Osteoblast (primary cell): ENCODE measurements at places on chromosomes 16 and 17. TPM values are rescaled to one million over a fixed set of nuclear protein-coding genes. Genes with fewer than 3 reads are reported as not detected.
A peak's percentile ranks its signal among the peaks of the same experiment; 100 is the strongest.

The C17orf107 gene
- 4.0 and 5.3 TPM in 2 replicates for total RNA-seq

The IL34 gene
- 5.6 and 9.4 TPM in 2 replicates for total RNA-seq

GRCh38 chr16:84511180-84511800 is 6.8 kb upstream of the MEAK7 start:
- peaks cover 21% of the 10 kb centered on the region for H3K4me1 ChIP-seq
- no peaks in the 10 kb centered on the region for H3K36me3 ChIP-seq
- no peaks in the 10 kb centered on the region for H3K27me3 ChIP-seq

The DBNDD1 gene
- total RNA-seq = 0.29 and 1.1 TPM in 2 replicates

GRCh38 chr17:58873926-58874325 is 118.3 kb downstream of the PPM1E start:
- H3K27ac ChIP-seq = no peak overlapping the region
- no peak overlapping the region for H3K4me3 ChIP-seq
- no peak for DNase-seq
- no peaks in the 10 kb centered on the region for H3K36me3 ChIP-seq
- no peaks in the 10 kb centered on the region for H3K4me1 ChIP-seq

- no peak for DNase-seq
- no peak overlapping the region for H3K4me3 ChIP-seq
- no peaks in the 10 kb centered on the region for H3K4me1 ChIP-seq
- no peak overlapping the region for H3K27ac ChIP-seq
- peaks cover 4% of the 10 kb centered on the region for H3K36me3 ChIP-seq
Measured at GRCh38 chr17:48093341-48094045, 7.8 kb downstream of the CBX1 start.

DNA sequence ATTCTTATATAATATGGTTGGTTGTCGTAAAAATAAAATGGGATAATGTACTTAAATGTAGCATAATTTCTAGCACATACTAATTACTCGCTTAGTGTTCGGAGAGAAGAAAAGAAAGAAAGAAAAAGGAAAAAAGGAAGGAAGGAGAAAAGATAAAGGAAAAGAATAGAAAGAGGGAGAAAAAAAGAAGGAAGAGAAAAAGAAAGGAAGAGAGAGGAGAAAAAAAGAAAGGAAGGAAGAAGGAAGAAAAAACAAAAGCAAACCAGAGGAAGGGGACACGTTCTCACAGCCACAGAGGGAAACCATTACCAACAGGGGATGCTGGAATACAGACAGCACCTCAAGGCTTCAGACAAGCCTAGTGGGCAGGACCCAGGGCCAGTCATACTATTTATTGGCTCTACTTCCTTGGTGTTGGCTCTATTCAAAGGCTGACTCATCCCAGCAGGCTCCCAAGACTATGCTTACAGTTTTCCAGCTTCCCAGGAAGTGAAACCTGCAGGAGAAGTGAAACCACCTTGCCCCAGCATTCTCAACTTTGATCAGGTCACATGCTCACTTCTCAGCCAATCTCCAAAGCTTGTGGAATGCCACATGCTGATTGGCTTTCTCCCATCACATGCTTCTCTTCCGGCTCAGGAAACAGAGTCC is 273.5 kb upstream of the IRX5 start:
- H3K4me3 ChIP-seq = peak overlapping the region; percentile 3
- H3K27me3 ChIP-seq = no peaks in the 10 kb centered on the region
- H3K27ac ChIP-seq = no peak overlapping the region
- peak; percentile 59 for DNase-seq
- H3K4me1 ChIP-seq = peaks cover 15% of the 10 kb centered on the region
- no peaks in the 10 kb centered on the region for H3K36me3 ChIP-seq

- no peak overlapping the region for H3K4me3 ChIP-seq
- DNase-seq = peak; percentile 19
- no peak overlapping the region for H3K27ac ChIP-seq
- H3K4me1 ChIP-seq = no peaks in the 10 kb centered on the region
Measured at GRCh38 chr17:58315281-58315711, 13.3 kb downstream of the TSPOAP1 start.
